ENCODE measurements at places on chromosomes 7 and 10. TPM values are rescaled to one million over a fixed set of nuclear protein-coding genes. Genes with fewer than 3 reads are reported as not detected.

CNPY1 gene
- not detected for total RNA-seq

C10orf62 gene
- total RNA-seq, result not detected

CCZ1B gene
- 25.6 TPM for total RNA-seq

UNCX gene
- not detected for total RNA-seq

GATA3 gene
- total RNA-seq, result 2.3 TPM

PGAM2 gene
- 1.2 TPM for total RNA-seq

LRMDA gene
- 8.0 TPM for total RNA-seq

CUBN gene
- 2.0 TPM for total RNA-seq

SHLD2 gene
- total RNA-seq, result 20.9 TPM

HTR7 gene
- 20.5 TPM for total RNA-seq

MMP21 gene
- 0.05 TPM for total RNA-seq

STEAP1B gene
- 1.2 TPM for total RNA-seq

CACNA2D1 gene
- 8.3 TPM for total RNA-seq

NUDT13 gene
- total RNA-seq, result not detected

OR2A1 gene
- total RNA-seq, result 0.05 TPM

RAMP3 gene
- total RNA-seq, result 0.66 TPM

- DNase-seq, result peak; percentile 24
Measured at GRCh38 chr7:92517631-92518030, 10.7 kb downstream of the PEX1 start.

GRCh38 chr7:65279795-65280194, 93.9 kb upstream of the ZNF92 start:
- no peak for DNase-seq

- DNase-seq, result no peak
Measured at GRCh38 chr7:12401538-12402364, 1.9 kb downstream of the VWDE start.

DNA sequence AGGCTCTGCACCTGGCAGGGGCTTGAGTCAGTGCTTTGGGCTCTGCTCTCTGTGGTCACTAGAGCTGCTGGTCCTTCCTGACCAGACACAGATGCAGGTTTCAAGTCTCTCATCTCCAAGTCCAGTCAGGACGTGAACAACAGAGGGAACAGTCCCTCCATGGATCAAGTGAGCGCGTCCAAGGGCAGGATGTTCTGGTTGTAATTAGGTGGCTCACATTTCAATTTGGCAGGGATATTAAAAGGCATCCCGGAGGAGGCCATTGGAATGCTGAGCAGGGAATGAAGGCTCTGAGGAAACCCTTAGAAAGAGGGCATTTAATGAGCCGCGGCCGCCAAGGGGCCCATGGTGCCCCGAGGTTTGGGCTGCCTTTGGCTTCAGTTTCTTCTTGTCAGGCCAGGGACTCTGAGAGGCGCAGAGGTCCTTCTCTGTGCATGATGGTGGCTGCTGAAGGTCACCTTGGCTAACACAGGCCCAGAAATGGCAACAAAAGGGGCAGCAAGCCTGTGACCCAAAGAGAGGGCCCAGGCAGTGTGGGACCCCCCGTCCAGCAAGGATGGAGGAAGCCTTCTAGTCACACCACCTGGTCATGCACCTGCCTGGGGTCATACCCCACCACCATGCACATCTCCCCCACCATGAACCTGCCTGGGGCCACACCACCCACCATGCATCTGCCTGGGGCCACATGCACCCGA, 30.7 kb upstream of the INPP5A start:
- peak; percentile 44 for DNase-seq

DNA sequence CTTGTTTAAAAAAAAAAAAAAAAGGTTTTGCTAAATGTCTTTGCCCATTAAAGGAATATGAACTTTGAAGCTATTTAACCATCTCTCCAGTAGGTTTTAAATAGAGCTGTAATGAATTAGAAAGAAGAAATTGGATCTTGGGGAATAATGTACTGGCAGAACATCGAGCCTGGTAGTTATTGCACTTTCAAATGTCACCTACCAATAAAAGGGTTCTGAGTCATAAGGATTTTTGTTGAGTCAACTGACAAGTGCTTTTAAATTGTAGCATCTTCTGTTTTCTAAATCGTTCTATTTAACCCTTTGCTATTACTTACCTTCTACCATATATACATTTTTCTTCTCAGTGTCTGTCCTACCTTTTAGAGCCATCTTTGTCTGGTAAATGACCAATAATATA, 10.7 kb downstream of the CUTC start:
- peak; percentile 52 for DNase-seq

- no peak for DNase-seq
Measured at GRCh38 chr7:61111-61510, 131.3 kb upstream of the FAM20C start.

DNA sequence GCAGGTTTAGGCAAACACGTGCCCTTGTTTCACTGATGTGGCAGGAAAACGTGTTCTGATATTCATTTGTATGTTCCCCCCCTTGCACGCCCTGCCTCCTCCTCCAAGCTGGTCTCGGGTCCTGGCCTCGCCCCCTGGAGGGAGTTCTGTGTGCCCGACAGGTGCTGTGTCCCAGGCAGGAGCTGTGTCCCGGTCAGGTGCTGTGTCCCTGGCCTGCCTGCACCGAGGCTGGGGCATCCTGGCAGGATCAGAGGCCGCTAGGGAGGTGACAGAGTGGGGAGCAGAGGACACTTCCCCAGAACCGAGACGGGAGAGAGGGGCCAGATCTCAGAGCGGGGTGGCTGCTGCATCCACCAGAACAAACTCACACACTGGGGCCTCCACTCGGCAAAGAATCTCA, 45.3 kb downstream of the PRKAG2 start:
- no peak for DNase-seq

DNA sequence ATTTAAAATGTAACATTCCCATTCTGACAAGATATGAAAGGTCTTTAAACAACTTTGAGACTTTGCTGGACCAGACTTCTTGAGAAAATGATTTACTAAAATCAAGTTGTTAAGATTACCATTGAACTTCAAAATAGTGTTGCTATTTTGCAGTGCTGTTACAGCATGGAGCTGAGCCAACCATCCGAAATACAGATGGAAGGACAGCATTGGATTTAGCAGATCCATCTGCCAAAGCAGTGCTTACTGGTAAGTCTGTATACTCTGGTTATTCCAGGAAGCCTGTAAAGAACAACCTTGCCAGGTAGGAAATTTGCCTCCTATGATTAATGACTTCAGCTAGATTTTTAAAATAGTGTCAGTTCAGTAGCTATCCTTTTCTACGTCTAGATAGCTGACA, 18.8 kb downstream of the TNKS2 start:
- DNase-seq, result no peak

DNA sequence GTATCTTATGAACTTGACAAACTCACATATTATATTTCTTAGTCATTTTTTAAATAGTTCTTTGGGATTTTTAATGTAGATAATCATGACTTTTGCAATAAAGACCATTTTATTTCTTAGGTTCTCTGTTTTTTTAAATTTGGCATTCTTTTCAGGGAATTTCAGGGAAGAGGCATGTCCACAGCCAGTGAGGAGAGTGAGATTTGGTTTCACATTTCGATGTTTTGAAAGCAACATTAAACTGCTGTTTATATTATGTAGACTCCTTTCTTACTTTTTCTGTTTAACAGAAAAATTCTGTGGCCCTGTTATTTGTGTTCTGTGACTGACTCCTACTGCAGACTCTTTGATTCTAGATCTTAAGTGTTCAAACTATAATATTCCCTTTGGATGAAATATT, 153.7 kb downstream of the FAM107B start:
- DNase-seq, result no peak

DNA sequence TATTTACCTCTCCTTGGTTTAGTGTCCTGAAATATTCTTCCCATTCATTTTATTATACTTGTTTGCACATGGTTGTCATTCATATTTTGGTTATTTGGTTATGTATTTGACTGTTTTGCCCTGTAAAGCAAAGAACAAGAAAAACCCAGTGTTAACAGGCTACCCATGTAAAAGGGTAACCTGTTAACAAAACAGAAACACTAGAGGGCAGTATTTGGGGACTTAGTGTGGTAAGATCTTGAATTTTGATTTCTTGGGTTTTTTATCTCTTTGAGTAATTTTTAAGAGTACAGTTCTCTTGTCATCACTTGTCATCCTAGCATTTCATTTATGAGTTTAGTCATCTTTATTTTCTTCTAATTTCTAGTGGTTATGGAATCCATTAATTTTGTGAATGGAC, 51.3 kb downstream of the POLL start:
- peak; percentile 20 for DNase-seq

DNA sequence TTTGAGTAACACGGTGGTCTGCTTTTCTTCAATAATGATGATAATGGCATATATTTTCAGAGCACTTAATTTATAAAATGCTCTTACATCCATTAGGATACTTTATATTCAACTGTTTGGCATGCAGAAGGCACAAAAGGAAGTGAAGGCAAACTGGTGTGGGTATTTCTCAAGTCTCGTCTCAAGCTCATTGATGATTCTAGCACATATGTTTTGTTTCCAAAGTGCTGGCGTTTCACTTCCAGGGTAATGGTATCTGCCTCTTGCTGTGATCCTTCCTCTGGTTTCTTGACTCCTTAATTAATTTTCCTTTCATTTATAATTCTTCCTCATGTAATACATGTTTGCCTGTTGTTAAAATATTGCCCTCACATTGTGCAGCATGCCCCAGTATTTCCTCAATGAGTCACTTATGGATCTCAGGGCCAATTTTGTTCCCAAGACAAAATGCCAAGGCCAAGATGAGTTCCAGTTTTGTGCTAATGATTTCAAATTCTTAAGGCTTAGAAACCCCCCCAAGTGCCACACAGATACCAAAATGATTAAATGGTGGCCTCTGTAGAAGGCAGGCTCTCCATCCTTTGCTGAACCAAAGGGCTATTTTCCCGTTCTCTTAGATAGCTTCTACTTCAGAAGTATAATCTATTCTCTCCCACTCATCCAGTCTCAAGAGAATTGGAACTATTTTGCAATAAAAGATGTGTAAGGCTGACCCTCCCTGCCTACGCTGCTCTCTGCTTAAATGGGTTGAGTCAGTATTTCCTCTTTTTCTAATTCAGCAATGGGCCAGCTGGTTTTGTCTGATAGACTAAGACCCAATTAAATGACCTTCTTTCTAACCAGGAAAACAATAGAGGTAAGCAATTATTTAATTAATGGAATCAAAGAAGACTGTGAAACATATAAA, 171.2 kb downstream of the ZNF365 start:
- DNase-seq, result no peak

DNA sequence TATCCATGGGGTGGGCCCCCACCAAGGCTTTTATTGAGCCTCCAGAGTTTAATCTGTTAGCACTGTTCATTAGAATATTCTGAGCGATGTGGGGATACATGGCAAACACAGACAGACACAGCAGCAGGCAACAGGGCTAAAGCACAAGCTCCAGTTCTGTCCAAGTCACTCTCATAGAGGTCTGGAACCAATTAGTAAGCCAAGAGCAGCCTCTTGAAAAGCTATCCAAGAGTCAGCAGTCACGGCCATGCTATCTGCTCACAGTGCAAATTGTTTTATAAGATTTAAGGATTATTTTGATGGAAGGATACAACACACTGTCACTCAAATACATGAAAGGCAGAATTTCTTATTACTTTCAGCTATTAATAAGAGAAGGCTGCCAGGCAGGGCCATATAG, 86.4 kb upstream of the DGKB start:
- no peak for DNase-seq

GRCh38 chr7:28627263-28627653, 214.9 kb downstream of the CREB5 start:
- no peak for DNase-seq

GRCh38 chr7:40922316-40922670, 780.6 kb downstream of the INHBA start:
- peak; percentile 97 for DNase-seq

DNA sequence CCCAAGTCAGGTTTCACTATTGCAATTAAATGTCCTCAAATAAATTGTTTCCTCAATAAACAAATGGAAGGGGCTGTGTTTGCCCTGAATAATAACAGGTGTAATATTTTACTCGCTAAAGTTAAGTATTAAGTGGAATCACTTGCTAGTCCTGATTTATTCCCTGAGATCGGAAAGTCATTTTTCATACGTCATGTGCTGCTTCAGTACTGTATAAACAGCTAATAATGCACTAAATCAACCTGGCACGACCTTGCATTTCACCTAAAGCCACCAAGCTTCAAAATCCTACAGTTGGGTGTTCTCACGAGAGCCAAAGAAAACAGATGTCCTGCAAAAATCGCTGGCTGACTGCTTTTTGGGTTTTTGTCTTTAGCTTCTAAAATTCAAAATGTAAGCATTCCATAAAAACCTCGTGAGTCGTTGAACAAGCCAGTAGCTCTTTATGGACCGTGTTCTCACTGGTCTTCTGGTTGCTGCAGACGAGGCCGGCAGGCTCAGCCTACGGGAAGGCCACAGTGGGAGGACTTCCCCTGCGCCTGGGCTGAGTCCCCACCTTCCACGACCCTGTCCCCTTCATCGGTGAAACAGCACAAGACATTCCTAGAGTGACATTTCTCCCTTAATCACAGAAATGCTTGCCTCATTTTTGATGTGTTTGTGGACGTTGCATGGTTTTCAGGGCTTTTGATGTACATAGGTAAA, 17.9 kb upstream of the MNX1 start:
- DNase-seq, result no peak

GRCh38 chr7:156472267-156472666, 168.3 kb upstream of the RNF32 start:
- no peak for DNase-seq

DNA sequence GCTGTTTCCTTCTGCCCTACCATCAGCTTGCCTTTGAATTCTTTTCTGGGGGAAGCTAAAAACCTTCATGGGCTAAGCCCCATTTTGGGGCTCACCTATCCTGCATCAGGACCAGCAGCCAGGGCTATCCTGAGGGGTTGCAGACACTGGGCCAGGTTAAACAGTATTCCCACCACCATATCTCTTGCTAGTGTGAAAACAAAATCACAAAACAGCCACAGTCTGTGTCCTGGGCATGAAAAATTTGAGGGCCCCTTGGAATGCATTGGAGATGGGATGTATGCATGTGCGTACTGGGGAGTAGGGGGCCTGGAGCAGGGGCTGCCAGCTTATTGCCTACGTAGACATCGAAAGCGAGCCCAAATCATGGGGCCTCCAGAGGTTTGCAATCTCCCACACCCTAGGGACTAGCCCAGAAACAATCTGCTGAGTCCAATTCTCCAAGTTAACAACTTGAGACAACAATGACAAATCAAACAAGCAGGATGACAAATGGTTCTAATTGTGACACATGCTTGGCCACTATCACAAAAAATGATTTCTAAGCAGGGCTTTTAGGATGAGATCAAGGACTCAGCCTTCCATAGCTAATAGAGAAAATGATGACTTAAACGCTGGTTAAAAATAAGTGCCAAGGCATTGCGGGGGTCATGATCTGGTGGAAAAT, 557.1 kb downstream of the KCNMA1 start:
- DNase-seq, result no peak

DNA sequence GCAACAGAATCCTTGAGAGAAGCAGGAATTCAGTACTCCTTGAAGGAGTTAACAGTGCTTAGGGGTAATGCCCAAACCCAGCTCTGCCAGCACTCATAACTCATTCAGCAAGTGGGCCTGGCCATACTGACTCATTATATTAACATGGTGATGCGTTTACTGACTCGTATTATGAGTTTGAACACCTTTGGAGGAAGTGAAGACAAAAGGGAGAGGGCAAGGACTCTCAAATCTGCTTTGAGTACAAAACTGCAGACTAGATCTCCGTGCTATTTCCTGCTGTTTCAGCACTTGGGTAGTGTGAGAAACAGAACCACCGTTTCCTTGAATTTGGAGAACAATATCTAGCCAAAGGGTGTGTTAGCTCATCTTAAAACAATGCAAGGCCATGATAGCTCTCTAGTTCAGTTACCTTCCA, 30.8 kb downstream of the SLC16A9 start:
- DNase-seq, result peak; percentile 6
